Thoracic aorta (tissue), 2 donors: ENCODE measurements at places on chromosomes 2 and 18. TPM values are rescaled to one million over a fixed set of nuclear protein-coding genes. Genes with fewer than 3 reads are reported as not detected.
A peak's percentile ranks its signal among the peaks of the same experiment; 100 is the strongest.

- no peak for DNase-seq
These were observed 58.1 kb upstream of the RNU4ATAC start for GRCh38 chr2:121472470-121472993.

DNA sequence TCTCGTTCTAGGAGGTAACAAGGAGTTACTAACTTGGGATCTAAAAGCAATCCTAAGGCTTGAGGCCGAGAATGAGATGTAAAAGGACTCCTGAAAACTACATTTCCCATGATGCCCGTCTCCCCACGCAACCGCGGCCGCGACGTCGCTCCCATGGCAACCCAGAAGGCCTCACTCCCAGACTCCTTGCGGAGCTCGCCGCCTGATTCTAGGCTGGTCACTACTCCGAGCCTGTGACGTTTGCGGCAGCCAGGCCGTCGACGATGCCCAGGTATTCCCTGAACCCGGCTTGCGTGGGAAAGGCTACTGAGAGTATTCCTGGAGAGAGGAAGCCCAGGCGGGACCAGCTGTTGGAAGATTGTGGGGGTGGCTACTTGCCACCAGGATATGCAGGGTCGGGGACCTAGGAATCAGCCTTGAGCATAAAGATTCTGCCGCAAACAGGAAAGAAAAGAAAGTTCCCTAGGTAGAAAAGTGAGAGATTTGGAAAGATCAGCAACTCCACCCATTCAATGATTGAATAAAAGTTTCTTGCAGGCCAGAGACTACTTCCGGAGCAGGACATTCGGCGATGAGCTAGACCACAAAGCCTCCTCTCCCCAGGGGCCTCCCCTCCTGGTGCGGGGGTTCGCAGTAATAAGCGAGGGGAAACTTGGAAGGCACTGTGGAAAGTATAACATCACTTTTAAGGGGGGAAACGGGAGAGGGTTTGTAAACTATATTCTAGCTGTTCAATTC is at the start of gene DYNC2LI1:
Gene DYNC2LI1 (plus strand): TSS at position 164 of the 738 bp plus-strand sequence. CDS start 100 bp downstream, at position 264.
- DNase-seq = peak; percentile 72

- DNase-seq = no peak
These were observed 10.3 kb downstream of the CCL20 start for GRCh38 chr2:227823922-227824321.

GRCh38 chr2:3518496-3519254 is 656 bp downstream of the ADI1 start:
- peak; percentile 86 for DNase-seq

GRCh38 chr18:69282371-69282770 is 118.3 kb upstream of the DOK6 start:
- no peak for DNase-seq

GULP1 gene
- 64.0 TPM for total RNA-seq

C2orf80 gene
- total RNA-seq = not detected

GRCh38 chr2:36951027-36951518 is 15.3 kb downstream of the STRN start:
- no peak for DNase-seq

DNA sequence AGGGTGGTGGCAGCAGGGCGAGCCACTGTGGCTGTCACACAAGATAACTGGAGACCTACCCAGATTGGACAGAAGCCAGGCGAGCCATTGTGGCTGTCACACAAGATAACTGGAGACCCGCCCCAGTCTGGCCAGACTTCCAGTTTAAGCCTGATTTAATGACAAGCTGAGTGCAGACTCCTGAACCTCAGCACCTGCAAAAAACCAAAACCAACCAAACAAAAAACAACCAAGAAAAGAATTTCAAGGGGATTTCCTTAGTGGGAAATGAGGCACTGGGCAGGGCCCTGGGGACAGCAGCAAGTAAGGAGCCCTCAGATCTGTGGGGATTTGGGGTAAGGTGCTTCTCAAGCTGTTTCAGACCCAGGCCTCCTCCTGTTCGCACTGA is 95.2 kb upstream of the BOD1L2 start:
- no peak for DNase-seq

- no peak for DNase-seq
These were observed 100.5 kb upstream of the ITPRID2 start for GRCh38 chr2:181790716-181791649.

- DNase-seq = no peak
These were observed 116.8 kb downstream of the L3MBTL4 start for GRCh38 chr18:6297875-6298274.

- no peak for DNase-seq
These were observed 483.8 kb downstream of the GALR1 start for GRCh38 chr18:77733292-77733903.

ACOXL gene
- total RNA-seq = not detected

- DNase-seq = no peak
These were observed 115.2 kb upstream of the REV1 start for GRCh38 chr2:99605036-99605435.

G6PC2 gene
- not detected for total RNA-seq

DNA sequence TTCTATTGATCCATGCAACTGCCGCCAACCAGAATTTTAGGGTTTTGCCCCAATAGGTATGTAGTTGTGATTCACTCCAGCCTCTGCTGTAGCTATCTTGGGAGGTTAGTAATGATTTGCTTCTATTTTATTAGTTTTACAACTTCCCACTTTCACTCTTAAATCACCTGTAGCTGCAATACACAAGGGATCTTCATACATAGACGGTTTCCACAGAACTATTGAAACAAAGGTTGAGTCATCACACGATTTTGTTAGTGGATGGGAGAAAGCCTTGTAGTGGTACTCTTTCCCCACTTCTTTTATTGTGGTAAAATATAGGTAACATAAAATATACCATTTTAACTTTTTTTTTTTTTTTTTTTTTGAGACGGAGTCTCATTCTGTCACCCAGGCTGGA is 104.2 kb upstream of the SPRED2 start:
- DNase-seq = no peak

LRRTM1 gene
- not detected for total RNA-seq

DNA sequence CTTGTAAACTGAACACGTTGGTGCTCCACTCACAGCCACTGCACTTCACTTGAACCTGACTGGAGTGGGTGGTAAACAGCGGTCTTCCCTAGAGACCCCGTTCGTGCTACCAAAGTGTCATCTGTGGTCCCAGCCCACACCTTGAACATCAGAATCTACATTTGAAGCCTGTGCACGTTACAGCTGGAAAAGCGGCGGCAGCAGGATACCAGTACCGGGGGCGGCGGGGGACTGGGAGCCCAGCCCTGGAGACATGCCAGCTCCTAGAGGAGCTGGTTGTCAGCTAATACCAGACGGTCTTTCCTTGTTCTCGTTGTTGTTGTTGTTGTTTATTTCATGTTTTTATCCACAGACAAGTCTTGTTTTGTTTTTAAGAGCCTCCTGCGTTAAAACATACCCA is 156.7 kb downstream of the WDSUB1 start:
- no peak for DNase-seq

MYO1B gene
- total RNA-seq = 74.7 TPM

- DNase-seq = no peak
These were observed 313.0 kb upstream of the SLC39A10 start for GRCh38 chr2:195343942-195344530.

DNA sequence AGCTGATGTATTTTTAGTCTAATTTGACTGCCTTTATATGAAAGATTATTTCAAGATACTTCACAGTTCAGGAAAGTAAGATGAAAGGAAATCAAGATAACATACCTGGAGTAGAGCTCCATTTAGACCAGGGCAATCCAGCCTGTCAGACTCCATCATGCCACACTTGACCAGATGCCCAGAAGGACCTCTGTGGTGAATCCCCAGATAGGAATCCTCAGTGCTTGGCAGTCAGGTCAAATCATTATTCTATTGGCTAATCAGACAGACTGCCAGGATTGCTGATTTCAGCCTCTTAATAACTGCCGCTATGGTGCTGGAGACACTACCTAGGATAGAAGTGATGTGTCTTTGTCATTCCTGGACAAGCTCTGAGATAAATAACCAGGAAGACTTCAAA is 404.2 kb downstream of the STK39 start:
- no peak for DNase-seq

FAM110C gene
- total RNA-seq = 4.9 TPM

MAP4K3 gene
- total RNA-seq = 53.7 TPM

DNA sequence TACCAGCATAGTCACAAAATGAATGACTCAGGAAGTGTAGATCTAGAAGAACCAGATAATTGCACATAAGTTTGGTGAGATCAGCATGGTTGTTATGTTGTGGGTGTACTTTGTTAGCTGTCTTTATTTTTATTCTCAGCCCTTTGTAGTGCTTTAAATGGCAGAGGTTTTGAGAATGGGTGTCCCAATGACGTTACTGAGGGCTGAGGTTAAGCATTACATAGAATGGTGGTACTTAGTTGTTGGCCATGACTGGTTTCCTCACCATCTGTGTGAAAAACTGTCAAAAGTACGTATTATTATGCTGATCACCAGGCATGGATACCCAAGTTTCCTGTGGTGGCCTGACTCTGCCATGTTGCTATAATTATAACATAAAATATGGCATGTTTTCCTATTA is 165.8 kb downstream of the UBE2E3 start:
- no peak for DNase-seq

NEU4 gene
- total RNA-seq = 22.0 TPM

DNA sequence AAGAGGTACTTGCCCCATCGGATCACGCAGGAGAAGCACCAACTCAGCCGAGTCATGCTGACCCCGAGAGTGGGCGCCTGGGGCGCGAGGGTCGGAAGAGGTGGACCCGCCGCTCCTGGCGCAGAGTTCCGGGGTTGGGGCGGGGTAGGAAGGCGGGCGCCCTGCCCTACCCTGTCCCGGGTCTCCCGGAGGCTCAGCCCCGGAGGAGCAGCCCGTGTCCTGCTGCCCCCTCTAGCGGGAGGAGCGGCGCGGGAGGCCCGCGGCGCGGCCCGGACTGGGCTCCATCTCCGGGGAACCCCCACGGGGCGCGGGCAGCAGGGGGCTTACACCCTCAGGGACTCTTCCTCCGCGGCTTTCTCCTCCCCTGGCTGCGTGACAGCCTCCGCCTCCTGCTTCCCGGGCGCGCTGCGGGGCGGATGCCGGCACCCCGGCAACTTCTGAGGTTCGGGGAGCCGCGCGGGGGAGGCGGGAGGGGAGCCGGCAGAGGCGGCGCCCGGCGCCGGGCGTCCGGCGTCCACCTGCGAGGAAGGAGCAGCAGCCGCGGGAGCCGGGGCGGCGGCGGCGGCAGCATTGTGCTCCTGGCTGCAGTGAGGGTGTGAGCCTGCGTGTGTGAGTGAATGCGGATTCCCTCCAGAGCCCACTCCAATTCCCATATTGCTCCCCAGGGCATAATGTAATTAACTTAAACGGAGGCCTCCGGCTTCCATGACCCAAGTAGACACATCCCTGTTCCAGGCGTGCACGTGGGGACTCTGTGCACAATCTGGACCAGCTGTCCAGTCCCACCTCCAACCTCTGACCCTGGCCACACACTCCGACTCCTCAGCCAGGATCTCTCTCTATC is 7.6 kb upstream of the TNS1 start:
- no peak for DNase-seq

GRCh38 chr2:112031473-112032223 is 23.4 kb upstream of the TMEM87B start:
- DNase-seq = no peak

DNA sequence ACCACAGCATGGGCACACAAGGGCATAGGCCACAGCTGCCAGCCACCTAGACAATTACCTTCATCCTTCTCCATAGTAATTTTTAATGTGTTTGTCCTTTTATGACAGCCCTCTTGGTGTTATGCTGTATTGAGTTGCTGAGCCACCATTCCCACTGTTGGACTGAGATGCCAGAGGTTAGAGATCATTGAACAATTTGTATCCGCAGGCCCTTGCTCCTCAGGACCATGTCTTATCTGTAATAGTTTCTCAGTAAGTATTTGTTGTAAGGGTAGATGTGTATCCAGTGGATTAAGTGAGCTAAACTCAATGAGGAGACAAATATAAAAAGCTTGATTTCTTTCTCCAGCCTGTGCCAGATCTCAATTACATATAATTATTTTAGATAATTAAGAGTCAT is 832.8 kb upstream of the ID2 start:
- DNase-seq = no peak

ALK gene
- not detected for total RNA-seq

DNA sequence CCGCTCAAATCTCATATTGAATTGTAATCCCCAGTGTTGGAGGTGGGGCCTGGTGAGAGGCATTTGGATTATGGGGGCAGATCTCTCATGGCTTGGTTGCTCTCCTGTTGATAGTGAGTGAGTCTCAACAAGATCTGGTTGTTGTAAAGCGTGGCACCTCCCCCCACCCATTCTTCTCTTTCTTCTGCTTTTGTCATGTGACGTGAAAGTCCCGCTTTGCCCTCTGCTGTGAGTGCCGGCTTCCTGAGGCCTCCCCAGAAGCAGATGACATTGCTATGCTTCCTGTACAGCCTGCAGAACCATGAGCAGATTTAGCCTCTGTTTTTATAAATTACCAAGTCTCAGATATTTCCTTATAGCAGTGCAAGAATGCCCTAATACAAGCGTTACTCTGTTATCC is 673.8 kb downstream of the ADCYAP1 start:
- DNase-seq = no peak

LRP1B gene
- total RNA-seq = 0.28 TPM

DNA sequence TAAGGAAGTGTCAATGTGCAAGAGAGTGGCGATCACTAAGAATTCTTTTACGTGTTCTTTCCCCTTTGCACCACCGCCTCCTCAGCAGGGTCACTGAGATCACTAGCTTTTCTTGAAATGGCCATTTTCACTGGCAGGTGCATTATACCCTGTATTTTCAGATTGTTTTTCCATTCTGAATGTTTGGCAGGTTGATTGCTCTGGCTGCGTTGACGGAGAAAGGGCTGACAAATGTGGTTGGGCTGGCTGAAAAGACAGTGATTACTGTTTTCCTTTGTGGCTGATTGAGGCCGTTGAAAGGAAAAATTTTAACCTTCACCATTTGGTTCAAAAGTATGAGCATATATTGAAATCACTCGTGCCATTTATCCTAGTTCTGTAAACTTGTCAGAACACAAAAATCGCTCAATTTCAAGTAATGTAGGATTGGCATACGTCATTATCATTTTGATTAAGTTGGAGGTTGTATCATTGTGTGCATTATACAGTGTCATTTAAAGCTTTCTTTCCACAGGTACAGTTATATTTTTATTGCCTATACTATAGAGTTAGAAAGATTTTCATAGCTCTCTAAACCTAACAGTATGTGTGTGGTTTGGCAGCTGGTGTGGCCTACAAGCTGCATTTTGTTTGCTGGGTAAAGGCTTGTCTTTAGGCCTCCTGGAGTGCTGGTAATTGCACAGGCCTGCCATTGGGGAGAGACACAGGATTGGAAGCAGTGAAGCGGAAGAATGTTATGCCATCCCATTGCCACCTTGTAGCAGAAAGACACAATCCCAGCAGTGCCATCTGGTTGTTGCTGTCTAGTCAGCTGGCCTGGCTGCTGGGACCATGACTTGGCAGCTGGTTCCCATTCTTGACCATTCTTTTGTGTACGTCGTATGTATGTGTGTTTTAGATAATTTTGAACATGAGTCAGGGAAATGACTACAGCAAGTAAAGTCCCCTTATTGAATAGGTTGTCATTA is 36.7 kb downstream of the DYNC1I2 start:
- DNase-seq = no peak

DNA sequence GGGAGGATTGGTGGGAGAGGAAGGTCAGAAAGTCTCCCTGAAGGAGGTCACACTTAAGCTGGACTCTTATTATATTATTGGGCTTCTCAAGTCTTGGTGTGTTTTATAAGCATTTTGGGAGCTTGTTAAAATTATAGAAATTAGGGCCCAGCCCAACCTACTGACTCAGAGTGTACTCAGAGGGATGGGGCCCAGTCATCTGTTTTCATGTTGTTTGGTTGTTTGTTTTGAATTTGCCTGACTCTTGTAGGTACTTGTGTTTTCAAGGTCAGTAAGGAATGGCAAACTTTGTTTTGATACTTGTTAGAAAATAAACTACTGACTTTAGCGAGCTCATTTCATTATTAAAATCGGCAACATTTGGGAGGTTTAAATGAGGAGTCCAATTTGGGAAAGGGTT is 152.0 kb downstream of the INSIG2 start:
- DNase-seq = no peak

CFC1 gene
- not detected for total RNA-seq
